ENCODE measurements at places on chromosomes 12 and 14.

- H3K4me3 ChIP-seq = no peak overlapping the region
- H3K27ac ChIP-seq = peak overlapping the region; percentile 38
- H3K27me3 ChIP-seq = no peaks in the 10 kb centered on the region
- DNase-seq = no peak
Observed at GRCh38 chr12:106132175-106133135, 6.3 kb downstream of the NUAK1 start.

DNA sequence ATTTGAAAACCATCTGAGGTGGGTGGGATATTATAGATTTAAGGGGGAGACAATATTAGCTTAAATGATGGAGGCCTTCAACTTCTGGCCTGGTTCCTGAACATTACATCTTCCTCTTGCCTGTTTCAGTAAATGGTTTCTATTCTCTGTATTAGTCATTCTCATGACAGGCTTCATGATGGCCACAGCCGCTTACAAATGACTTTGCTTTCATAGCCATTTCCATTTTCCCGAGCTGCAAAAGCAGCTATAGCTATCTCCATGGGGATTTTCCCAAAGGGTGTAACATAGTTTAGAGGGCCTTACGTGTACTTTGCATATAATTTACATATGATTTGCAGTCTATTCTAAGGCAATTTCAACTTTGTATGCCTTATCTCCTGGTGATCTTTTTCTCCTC lies 121.8 kb downstream of the NRXN3 start:
- no peaks in the 10 kb centered on the region for H3K27me3 ChIP-seq
- H3K4me1 ChIP-seq = no peaks in the 10 kb centered on the region
- H3K4me3 ChIP-seq = no peak overlapping the region
- no peak for DNase-seq

DNA sequence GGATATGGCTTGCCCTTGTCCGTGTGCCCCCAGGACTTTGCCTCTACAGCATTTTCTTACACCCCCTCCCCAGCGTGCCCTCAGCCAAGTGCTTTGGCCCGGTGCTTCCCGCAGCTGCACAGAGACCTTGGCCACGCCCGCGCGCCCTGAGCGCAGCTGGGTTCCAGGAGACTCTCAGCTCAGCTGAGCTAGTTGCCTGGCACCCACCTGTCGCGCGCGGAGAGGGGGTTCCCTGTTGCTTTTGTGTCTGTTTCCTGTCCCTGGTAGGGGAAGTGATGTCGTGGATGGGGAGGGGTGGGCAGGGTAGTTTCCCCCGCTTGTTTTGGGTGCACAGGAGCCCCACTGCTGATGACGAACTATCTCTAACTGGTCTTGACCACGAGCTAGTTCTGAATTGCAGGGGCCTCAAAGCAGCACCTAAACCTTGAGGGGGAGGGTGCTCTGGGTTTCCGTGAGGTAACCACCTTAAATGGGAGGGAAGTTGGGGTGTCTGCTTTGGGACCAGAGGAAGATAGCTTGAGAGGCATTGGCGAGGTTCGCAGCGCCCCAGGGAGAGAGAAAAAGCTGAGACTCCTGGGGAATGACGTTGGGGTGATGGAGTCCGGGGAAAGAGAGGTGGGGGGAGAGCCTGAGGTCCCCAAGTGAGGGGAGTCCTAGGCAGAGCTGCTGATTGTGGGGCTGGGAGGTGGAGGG lies 1.5 kb downstream of the DIO3 start:
- H3K27ac ChIP-seq = no peak overlapping the region
- no peaks in the 10 kb centered on the region for H3K36me3 ChIP-seq
- H3K27me3 ChIP-seq = no peaks in the 10 kb centered on the region
- no peaks in the 10 kb centered on the region for H3K4me1 ChIP-seq

DNA sequence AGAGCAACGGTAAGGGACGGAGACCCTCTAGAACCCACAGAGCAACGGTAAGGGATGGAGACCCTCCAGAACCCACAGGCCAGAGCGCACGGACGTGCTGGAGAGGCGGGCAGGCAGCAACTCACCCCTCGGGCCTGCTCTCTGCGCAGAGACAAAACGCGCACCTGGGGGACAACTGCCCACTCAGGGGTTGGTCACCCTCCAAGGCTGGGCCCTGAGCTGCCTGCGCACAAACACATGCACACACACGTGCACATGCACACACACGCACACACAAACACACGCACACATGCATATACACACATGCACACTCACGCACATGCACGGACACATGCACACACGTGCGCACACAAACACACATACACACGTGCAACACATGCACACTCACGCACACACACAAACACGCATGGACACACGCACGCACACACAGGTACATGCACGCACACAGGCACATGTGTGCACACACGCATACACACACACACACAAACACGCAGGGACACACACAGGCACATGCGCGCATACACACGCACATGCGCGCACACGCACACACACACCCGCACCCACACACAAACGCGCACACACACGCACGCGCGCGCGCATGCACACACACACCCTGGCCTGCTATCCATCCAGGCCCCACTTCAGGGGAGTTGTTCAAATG lies 88.3 kb downstream of the NCOR2 start:
- DNase-seq = no peak
- H3K4me1 ChIP-seq = peaks cover 3% of the 10 kb centered on the region
- peaks cover 28% of the 10 kb centered on the region for H3K36me3 ChIP-seq
- H3K27me3 ChIP-seq = no peaks in the 10 kb centered on the region
- no peak overlapping the region for H3K4me3 ChIP-seq

DNA sequence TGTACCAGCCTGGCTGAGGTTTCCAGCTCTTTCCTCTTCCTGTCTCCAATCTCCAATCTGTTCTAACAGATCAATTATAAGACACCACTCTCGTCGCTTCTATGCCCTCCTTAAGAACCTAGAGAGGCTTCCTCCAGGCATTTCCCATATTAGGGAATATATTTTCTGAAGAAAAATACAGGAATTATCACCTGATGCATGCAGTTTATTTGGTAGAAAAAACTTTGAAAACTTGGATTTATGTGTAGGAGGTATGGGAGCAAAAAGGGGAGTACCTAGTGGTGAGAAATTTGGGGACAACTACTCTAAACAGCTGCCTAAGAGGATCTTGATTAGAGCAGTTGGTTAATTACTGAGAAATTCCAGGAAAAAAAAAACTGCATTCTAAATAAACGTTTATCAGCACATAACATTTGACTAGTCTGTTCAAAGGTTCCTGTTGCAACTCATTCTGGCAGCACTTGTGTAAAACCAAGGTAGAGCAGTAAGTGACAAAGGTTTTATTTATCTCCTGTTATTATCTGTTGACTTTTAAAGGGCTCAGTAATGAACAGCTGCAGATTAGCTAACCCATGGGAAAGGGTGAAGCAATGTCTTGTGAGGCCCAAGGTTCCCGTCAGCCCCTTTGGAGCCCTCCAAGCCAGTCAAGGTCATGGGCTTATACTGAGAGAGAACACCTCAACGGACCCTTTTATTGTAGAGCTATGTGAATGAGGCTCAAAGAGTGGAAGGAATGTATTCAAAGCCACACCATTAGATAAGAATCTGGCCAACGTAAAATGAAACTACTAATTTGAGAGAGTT lies 36.4 kb upstream of the NR1H4 start:
- no peak overlapping the region for H3K27ac ChIP-seq
- H3K27me3 ChIP-seq = no peaks in the 10 kb centered on the region
- H3K36me3 ChIP-seq = no peaks in the 10 kb centered on the region
- DNase-seq = no peak
- no peak overlapping the region for H3K4me3 ChIP-seq
- no peaks in the 10 kb centered on the region for H3K4me1 ChIP-seq

DNA sequence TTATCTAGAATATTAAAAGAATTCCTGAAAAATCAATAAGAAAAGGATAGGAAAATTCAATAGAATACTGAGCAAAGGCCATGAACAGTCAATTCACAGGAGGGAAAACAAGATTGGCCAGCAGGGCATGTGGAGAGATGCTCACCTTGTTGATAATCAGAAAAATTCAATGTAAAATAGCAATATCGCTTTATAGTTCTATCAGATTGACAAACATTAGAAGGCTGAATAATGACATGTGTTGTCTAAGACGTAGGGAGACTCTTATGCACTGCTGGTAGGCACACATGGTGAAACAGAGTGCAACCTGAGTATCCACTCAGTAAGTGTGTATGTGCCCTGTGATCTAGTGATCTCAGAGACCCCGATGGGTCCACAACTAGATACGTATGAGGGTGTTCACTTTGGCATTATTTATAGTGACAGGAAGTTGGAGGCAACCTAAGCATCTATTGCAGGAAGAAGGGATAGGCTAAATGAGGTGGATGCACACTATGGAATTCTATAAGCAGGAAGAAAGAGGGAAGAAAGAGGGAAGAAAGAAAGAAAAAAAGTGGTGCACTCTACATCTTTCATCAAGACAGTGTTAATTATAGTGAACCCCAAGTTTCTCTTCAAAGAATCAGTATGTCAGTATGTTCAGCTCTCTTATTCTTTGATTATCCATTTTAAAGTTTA lies 3.8 kb upstream of the ANKRD33 start:
- H3K36me3 ChIP-seq = no peaks in the 10 kb centered on the region
- H3K27ac ChIP-seq = no peak overlapping the region
- H3K27me3 ChIP-seq = no peaks in the 10 kb centered on the region
- no peak for DNase-seq
- peaks cover 9% of the 10 kb centered on the region for H3K4me1 ChIP-seq

DNA sequence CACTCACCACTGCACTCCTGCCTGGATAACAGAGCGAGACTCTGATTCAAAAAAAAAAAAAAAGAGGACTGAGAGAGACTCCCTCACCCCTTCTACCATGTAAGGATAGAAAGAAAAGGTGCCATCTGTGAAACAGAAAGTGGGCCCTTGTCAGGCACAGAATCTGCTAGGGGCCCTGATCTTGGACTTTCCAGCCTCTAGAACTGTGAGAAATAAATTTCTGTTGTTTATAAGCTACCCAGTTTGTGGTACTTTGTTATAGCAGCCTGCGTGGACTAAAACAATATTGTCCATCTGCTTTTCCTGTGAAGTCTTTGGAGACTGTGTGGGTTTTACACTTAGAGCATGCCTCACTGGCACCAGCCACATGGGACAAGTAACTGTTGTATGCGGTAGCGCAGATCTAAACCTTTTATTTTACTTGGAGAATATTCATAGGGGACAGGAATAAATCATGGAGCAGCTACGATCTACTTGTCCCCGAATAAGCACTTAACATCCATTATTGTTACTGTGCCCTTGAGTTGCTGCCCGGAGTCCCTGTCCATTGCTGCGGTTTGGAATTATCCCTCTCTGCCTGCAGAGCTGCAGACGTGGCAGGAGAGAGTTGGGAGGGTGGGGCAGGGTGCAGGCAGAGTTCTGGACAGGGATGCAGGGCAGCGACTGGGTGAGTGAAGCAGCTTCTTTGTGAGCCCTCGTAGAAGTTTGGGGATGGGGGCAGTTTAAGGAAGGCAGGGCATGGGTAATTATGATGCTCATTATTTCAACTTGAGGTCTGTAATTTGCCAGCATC lies 52.4 kb upstream of the STON2 start:
- H3K27me3 ChIP-seq = no peaks in the 10 kb centered on the region
- H3K27ac ChIP-seq = no peak overlapping the region
- no peak for DNase-seq
- H3K4me3 ChIP-seq = peak overlapping the region; percentile 6

GRCh38 chr12:34054938-34055337 lies 32.6 kb downstream of the ALG10 start:
- no peak overlapping the region for H3K4me3 ChIP-seq
- no peaks in the 10 kb centered on the region for H3K4me1 ChIP-seq
- DNase-seq = no peak
- H3K36me3 ChIP-seq = no peaks in the 10 kb centered on the region
- no peaks in the 10 kb centered on the region for H3K27me3 ChIP-seq
- H3K27ac ChIP-seq = no peak overlapping the region

- no peaks in the 10 kb centered on the region for H3K27me3 ChIP-seq
- no peak overlapping the region for H3K4me3 ChIP-seq
- no peak for DNase-seq
- H3K27ac ChIP-seq = no peak overlapping the region
Observed at GRCh38 chr14:58713677-58714076, 75.9 kb downstream of the DACT1 start.

DNA sequence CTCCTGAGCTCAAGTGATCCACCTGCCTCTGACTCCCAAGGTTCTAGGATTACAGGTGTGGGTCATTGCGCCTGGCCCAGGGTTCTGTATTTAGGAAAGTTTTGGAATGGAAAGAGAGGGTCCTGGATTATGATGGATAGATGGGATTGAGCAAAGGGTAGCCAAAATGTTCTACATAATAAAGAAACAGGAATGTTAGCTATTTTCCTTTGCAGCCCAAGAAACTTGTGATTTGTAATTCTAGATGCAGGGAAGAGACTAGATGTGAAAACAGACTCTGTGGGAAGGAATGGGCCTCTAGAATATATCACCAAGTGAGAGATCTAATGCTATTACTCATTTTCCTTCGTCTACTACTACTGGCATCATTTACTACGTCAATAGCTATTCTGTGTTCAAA lies 29.6 kb upstream of the HELB start:
- H3K4me3 ChIP-seq = no peak overlapping the region
- no peak overlapping the region for H3K27ac ChIP-seq
- no peaks in the 10 kb centered on the region for H3K4me1 ChIP-seq

DNA sequence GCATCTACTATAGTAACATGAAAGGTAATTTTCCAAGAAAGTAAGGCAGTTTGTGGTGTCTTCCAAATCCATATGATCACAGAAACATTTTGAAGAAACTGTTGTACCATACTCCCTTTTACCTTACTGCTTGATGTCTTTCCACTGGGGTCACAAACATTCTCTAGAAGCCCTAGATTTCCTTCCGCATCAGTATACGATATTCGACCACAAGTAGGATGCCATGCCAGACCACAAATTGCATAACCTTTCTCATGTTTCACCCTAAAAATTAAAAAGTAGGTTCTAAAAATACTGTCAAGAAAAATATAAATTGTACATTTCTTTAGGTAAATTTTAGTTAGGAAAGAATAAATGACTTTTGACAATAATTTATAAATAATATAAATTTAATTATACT lies 26.5 kb downstream of the WDHD1 start:
- no peaks in the 10 kb centered on the region for H3K27me3 ChIP-seq
- no peaks in the 10 kb centered on the region for H3K36me3 ChIP-seq
- no peak overlapping the region for H3K4me3 ChIP-seq
- DNase-seq = no peak
- no peaks in the 10 kb centered on the region for H3K4me1 ChIP-seq

DNA sequence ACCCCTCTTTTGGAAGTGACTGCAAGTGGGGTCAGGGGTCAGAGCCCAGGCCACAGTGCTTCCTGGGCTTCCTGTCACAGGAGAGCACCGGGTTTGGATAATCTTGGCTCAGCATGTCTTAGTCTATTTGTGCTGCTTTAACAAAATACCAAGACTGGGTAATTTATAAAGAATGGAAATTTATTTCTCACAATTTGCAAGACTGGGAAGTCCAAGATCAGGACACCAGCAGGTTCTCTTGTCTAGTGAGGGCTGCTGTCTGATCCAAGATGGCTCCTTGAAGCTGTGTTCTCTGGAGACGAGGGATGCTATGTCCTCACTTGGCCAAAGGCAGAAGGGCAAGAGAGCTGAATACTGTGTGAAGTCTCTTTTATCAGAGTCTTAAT lies 74.1 kb downstream of the RIN3 start:
- no peak overlapping the region for H3K4me3 ChIP-seq
- H3K4me1 ChIP-seq = peaks cover 62% of the 10 kb centered on the region
- DNase-seq = no peak
- H3K36me3 ChIP-seq = no peaks in the 10 kb centered on the region
- H3K27me3 ChIP-seq = no peaks in the 10 kb centered on the region

All from thoracic aorta (tissue), 2 donors.